PC-9 (cell line): ENCODE measurements at places on chromosomes 4 and X. TPM values are rescaled to one million over a fixed set of nuclear protein-coding genes. Genes with fewer than 3 reads are reported as not detected.

The RPS6KA6 gene
- total RNA-seq = 5.7 and 6.5 TPM in 2 replicates

The HMX1 gene
- not detected in 2 replicates for total RNA-seq

The PITX2 gene
- 0.48 and 1.6 TPM in 2 replicates for total RNA-seq

The FMR1NB gene
- total RNA-seq = not detected in 2 replicates
